ENCODE measurements at places on chromosomes 1 and 21.

GRCh38 chr1:11649624-11650330 is 4.5 kb downstream of the FBXO2 start:
- peak; percentile 3 for DNase-seq

DNA sequence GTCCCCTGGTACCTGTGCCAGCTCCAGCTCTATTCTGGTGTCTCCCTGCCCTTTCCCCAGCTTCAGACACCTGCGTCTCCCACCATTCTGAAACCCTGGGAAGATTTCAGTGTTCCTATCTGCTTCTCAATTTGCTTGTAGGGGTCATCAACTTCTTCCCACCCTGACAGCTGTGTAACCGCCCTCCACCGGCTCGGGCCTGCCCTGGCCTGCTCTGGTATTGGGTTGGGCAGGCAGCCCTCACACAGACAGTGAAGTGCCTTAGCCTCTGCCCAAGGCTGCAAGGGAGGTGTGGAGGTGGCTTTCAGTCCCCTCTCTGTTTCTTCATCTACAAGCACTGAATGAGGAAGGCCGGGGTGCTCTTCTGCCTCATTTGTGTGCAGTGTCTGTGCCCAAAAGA is 97.2 kb downstream of the LAMC2 start:
- peak; percentile 76 for DNase-seq

GRCh38 chr1:115215703-115216521 is 122.1 kb downstream of the NGF start:
- no peak for DNase-seq

GRCh38 chr1:173117761-173118160 is 67.0 kb upstream of the TNFSF18 start:
- DNase-seq, result no peak

DNA sequence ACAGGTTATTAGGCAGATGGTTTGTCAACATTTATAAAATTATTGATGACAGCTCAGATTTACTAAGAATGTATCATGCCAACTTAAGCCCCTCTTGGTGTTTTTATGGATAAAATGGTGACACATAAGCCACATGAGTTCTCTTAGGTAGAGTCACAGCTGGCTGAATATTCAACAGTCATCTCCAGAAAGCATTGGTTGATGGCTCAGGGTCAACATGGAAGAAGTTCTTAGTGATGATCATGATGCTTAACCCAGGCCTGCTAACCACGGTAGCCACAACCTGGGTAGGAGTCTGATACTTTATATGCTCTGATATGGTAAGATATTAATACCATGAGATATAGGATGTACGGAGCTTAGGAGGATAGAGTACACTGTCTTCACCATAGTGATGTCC is 46.4 kb upstream of the SIPA1L2 start:
- no peak for DNase-seq

GRCh38 chr1:62052946-62053345 is 141.7 kb upstream of the L1TD1 start:
- DNase-seq, result no peak

DNA sequence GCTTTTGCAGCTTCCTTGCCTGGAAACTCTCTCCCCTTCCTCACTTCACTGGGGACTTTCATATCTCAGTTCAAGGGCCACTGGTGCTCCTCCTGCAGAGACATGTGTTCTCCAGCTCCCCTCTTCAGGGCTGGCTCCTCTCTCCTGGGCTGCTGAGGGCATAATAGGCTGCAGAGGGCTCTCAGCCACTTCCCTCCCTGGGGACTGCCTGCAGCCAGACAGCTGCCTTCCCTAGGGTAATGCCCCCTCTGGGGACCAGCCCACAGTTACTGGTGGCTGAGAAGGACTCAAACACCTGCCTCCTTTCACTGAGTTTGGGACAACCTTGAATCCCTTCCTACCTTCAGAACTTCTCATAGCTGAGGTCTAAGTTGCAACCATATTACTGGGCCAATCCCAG is 104.8 kb upstream of the POU3F1 start:
- DNase-seq, result peak; percentile 40

DNA sequence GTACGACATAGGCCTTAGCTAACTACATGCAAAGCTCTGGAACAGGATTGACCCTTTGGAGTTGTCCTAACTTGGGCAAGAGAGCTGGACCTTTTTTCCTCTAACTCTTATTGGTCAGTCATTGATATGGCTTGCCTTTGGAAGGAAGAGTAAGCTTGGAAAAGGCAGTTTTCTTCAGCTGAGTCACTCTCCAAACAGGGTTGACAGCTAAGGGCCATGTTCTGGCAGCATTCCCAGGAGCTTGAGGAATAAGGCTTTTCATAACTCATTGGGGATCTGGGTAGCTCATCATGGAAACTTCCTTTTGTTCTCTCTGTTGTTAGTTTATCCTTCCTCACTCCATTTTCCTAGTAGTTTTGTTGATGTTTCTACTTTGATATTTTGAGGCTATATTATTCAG is 14.5 kb upstream of the ERRFI1 start:
- peak; percentile 98 for DNase-seq

DNA sequence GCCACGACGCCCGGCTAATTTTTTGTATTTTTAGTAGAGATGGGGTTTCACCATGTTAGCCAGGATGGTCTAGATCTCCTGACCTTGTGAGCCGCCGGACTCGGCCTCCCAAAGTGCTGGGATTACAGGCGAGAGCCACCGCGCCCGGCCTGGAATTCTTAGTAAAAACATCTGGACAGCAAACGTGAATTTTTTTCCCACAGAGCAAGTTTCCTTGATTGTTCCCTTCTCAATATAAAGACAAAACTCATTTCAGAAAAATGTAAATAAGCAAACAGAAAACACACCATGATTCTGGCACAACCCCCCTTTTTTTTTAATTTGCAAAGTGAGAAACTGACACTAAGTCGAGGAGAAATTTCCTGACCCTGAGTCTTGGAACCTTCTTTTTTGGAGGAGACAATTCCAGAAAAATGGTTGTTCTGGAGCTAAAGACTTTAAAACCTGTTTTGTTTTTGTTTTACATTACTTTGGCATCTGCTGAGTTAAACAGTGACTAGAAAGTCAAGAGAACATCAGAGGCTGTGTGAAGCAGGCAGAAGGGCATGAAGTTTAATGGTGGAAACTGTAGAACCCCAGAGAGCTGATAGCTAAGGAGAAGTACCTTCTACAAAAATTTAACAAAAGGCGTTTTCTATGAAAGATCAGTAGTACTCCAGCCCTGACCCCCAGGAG is 10.3 kb upstream of the HMGCS2 start:
- no peak for DNase-seq

GRCh38 chr1:169024800-169025271 is 81.7 kb upstream of the ATP1B1 start:
- DNase-seq, result no peak

- peak; percentile 33 for DNase-seq
These were observed 41.6 kb upstream of the MTR start for GRCh38 chr1:236753516-236753915.

- no peak for DNase-seq
These were observed 166.7 kb upstream of the DUSP10 start for GRCh38 chr1:221908573-221908972.

DNA sequence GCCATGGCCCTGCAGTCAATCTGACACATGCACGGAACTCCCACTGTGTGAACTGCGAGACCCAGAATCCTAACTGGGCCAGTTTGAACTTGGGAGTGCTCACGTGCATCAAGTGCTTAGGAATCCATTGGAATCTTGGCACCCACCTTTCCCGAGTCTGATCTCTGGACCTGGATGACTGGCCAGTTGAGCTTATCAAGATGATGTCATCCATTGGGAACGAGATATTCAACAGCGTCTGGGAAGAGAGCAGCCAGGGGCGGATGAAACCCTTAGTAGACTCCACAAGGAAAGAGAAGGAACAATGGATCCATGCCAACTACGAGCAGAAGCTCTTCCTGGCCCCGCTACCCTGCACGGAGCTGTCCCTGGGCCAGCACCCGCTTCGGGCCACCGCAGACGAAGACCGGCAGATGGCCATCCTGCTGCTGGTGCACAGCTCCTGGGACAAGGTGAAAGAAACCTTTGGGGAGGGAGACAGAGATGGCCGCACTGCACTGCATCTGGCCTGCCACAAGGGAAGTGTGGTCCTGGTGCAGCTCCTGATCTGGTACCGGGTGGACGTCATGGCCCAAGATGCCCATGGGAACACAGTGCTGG is 3.1 kb upstream of the TDRD5 start:
- no peak for DNase-seq

- DNase-seq, result no peak
These were observed 89.0 kb downstream of the LIPI start for GRCh38 chr21:14121719-14122118.

GRCh38 chr21:45176141-45176540 is 101.8 kb downstream of the ADARB1 start:
- no peak for DNase-seq

GRCh38 chr1:192654591-192655251 is 18.8 kb downstream of the RGS13 start:
- peak; percentile 60 for DNase-seq

DNA sequence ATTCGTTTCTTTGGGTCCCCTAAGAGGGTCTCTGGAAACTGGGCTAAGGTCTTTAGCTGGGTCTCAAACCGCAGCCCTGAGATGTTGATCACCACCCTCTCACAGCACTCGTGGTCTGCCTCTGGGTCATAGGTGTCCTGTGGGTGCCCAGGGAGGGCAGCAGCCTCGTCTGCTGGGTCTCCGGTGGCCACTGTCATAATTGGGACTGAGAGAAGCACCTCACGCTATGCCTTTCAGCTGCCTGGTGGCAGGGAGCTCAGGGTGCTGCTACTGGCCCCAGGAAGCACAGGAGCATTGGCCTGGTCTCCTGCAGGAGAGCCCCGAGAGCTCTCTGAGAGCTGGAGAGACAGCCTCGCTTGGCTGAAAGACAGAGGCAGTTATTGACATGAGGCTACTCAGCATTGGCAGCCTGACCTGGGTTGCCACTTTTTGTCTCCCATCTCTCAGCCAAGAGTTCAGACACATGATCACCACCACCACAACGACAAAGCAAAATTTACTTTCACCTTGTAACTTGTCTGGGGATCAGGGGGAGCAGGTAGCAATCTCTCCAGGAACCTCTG is 1.5 kb downstream of the KCNA2 start:
- DNase-seq, result no peak

GRCh38 chr1:203381151-203381751 is 30.3 kb upstream of the FMOD start:
- no peak for DNase-seq

DNA sequence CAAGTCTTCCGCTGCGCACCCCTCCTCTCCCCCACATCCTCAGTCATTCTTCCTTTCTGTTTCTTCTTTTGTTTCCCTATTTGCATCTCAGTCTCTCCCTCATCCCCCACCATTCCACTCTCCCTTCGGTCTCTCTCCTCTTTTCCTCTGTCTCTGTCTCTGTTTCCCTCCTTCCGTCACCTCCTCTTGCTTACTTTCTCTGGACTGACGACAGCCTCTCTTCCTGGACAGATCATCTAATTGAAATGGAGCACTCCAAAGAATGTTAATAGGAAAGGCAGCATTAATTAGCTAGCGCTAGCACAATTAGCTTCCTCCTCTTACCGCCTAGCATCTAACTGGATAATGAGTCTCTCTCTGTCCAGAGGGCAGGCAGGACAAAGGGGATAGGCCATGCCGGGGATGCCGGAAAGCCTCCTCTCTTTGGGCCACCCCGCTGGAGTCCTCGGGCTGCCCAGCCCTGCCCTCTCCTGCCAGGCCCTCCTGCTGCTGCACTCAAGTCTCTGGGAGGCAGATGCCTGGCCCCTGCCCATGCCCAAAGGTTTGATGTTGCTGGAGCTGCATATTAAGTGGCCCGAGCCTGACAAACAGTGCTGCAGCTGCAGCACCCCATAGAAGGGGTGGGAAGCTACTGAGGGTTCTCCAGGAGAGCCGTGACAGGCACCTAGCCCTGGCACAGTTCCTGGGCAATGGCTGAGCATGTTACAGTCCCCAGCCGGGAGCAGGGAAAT is 20.8 kb downstream of the DISP3 start:
- no peak for DNase-seq

DNA sequence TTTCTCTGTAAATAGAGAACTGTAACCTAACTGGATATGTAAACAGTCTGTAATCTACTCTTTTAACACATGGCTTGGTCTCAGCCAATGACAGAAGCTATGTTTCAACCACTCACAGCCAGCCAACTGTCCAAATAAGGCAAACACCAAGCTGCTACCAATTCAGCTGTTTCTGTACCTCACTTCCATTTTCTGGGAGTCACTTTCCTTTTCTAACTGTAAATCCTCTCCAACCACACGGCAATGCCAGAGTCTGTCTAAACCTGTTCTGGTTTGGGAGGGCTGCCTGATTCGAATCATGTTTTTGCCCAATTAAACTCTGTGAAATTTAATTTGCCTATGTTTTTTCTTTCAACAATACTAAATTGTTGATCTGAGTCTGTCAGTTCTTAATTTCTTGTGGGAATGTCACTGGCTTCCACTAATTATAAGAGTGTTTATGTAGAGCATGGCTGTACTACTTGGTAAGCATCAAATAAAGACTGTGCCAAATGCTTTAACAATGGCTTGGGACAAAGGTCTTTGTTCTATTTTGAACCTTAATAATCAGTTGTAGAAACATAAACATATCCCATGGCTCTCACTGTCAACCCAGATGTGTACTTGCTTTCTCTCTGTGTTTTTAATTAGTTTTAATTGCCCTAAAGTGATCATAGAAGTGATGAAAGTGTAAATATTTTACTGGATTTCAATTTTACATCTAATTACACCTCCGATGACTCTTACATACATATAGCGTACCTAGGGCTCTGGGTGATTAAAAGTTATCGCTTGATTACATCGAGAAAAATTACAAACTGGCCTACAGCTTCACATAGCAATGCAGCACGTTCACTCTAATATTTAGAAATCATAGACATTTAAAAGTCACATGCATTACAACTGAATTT is 1144.6 kb upstream of the TMPRSS15 start:
- no peak for DNase-seq

- no peak for DNase-seq
These were observed 107.6 kb downstream of the NOS1AP start for GRCh38 chr1:162177126-162177525.

DNA sequence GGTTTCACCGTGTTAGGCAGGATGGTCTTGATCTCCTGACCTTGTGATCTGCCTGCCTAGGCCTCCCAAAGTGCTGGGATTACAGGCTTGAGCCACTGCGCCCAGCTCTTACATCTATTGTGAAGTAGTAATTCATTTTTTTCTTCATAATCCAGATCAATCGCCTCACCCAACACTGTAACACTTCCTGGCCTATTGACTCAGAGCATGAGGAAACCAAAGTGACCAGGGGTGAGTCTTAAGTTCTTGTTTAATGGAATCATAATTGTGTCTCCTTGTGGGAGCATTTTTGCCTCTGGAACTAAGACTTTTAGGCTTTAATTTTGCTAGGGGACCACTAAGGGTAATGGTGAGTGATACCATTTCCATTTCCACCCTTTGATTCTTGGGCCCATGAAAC is 27.4 kb downstream of the TNFSF18 start:
- DNase-seq, result no peak

DNA sequence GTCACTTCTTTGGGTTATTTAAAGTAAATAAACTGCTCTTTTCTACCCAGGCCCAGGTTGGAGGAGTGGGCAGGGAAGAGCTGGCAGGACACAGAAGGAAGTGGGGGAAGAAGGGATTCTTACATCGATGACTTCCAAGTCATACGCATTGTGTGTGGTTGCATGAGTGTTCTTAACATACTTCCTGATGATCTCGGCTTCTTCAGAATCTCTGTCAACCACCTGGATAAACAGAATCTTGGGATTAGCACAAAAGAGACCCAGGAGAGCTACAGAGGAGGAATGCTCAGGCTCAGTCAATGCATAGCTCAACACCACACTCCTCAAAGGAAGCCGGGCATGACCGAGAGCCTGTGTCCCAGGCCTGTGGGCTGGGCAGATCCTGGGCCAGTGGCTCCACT is 42.1 kb downstream of the PARP1 start:
- no peak for DNase-seq

- DNase-seq, result peak; percentile 86
These were observed 62.1 kb upstream of the S1PR1 start for GRCh38 chr1:101174722-101175121.

GRCh38 chr21:19268686-19269085 is 865.1 kb upstream of the TMPRSS15 start:
- no peak for DNase-seq
